ENCODE measurements at places on chromosomes 2 and 18.

DNA sequence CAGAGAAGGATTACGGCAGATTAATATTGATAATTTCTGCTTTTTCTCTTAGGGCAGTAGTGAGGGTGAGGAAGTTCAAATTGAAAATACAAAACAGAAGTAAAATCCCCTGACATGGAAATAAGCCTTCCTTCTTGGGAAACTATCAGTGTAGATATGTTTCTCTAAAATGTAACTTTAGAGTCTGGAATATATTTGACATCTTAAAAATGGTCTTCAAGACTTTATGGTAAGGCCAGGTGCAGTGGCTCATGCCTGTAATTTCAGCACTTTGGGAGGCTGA, 33.0 kb downstream of the INPP5D start:
- no peak for DNase-seq

DNA sequence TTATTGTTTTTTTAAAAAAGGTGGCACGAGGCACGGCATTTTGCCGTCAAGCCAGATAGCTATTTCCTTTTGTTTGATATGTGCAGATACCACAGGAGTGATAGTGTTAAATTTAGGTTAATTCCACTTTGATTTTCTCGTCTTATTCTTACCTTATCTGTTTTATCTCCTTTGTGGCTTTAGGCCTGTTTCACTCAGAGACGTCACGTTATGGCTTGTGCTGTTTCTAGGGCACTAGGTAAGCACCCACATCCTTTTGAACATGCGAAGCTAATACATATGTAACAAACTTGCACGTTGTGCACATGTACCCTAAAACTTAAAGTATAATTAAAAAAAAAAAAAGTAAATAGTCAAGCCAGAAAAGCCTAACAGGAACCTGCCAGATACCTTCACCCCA, 57.8 kb downstream of the C18orf63 start:
- DNase-seq = no peak

DNA sequence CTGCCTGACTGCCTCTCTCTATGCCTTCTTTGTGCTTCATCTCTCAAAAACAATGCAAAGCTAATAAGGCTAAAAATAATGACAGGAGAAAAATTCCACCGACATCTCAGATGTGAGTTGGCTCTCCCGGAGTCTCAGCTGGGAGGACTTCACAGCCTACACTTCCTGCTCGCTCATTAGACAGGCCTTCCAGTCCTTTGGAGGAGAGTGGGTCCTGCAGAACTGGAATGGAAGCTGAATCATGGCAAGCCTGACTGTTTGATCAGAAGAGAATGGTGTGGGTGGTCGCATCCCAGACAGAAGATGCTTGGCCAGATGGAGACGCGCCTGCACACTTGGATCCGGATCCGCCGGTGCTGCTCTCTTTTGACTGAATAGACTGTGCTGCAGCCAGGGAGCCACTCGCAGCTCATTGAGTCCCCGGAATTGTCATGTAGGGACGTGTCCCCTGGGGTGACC, 49.7 kb downstream of the TRIB2 start:
- no peak for DNase-seq

- peak; percentile 51 for DNase-seq
Observed at GRCh38 chr2:172462849-172463381, 35.5 kb downstream of the ITGA6 start.

GRCh38 chr2:17299891-17300540, 218.2 kb downstream of the RAD51AP2 start:
- no peak for DNase-seq

DNA sequence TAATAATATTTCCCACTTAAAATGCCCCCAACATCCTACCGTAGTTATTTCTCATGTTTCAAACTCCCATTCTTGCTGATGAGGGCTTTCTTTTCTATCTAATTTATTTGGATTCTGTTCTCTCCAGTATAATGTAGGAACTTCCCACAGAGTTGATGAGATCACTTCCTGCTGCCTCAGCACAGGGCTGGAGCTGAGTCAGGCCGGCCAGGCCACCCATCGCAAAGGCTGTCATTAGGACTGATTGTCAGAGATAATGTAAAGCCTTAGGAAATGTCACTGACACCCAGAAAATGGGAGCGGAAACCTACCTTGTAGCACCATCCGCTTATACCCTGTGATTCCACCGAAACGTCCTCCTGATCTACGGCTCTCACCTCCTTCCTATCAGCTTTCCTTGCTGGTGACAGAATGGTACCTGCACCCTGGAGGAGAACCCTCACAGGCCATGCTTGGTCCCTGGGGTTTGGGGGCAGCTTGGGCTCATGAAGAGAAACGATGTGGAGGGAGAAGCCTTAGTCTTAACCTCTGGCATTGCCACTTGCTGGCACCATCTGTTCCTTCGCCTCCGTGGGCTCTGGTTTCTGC, 672.8 kb upstream of the ID2 start:
- DNase-seq = no peak

GRCh38 chr2:239676716-239677452, 276.1 kb upstream of the HDAC4 start:
- no peak for DNase-seq

DNA sequence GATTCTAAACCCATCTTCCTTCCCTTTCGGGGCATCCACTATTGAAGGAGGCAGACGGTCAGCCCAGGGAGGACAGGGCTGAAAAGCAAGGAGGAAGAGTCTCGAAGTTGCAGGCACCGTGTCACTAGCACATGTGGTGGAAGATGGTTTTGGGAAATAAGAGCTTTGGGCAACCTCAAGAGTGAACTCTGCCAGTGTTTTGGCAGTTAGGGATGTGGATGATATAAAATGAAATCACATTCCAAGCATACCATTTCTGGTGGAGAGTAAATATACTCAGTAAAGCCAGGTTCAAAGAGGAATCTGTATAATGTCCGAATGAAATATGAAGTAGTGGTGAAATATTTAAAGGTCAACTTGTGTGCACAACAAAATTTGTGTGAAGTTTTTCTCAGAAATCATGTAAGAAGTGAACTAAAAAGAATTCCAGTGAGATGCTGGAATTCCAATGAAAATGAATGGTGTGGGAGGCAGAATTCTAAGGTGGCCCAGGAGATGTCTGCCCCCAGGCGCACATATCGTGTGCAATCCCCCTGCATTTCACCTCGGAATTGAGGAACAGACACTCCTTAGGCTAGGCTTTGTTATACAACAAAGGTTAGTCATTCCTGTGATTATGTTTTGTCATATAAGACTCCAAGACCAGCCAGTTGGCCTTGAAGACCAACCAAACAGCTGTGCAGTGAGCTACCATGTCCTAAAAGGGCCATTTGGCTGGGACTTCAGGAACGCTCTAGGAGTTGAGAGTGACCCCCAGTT, 147.1 kb downstream of the SH3BP4 start:
- no peak for DNase-seq

DNA sequence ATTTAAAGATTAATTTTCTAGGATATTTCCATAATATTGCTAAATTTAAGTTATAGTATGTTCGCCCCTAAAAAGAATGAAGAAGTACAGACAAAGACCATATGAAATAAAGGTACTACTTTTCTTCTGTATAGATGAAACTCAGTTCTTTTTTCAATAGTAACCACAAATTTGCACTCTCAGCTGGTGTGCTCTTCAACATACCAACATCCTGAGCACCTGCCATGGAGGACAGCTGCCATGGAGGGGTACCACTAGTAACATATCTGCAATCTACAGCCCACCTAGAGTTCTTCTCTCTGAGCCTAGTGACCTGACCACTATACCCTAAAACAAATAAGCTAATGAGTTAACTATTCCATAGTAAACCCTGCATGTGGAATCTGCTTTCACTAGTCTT, 36.8 kb upstream of the ERCC3 start:
- no peak for DNase-seq

DNA sequence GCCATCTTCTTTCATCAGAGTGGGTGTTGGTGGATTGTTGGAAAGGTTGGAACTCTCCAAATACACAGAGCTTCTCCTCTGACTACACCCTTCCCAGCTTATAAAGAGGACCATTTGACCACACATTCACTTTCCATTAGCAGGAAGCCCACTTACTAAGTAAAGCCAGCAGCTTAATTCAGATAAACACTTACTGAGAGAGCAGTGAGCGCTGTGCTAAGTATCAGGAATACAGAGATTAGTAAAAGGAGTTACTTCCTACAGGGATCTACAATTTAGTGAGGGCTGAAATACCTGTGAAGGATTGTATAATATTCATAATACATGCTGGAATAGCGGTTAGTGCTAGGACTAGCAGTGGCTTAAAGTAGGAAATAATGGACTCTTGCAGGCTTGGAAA, 343.0 kb downstream of the NYAP2 start:
- DNase-seq = no peak

GRCh38 chr2:235263205-235264120, 230.4 kb upstream of the AGAP1 start:
- no peak for DNase-seq

DNA sequence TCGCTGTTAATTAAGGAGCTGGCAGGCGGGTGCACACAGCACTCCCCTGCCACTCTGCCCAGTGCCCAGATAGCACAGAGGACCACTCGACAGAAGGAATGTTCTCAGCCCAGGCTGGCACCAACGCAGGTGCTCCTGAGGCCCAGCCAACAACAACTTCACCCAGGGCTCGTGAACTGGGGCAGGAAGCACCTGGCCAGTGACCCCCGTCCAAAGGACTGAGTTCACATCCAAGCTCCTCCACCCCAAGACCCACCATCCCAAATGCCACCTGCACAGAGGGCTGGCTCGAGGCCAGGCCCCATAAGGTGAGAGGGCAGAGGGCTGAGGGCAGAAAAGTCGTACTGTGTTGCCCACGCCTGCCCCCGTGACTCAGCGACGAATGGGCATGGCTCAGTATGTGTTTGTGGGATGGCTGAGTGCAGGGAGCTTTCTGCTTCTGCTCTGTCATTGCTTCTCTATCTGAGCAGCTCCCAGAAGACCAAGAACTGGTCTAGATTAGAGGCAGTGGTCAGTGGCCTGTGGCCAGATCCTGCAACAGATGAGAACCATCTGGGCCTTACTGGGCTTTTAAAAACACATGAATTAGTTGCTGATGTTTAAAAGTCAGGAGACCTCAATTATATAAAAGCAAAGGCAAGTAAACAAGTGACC, 68.4 kb downstream of the POLR1A start:
- DNase-seq = peak; percentile 66

DNA sequence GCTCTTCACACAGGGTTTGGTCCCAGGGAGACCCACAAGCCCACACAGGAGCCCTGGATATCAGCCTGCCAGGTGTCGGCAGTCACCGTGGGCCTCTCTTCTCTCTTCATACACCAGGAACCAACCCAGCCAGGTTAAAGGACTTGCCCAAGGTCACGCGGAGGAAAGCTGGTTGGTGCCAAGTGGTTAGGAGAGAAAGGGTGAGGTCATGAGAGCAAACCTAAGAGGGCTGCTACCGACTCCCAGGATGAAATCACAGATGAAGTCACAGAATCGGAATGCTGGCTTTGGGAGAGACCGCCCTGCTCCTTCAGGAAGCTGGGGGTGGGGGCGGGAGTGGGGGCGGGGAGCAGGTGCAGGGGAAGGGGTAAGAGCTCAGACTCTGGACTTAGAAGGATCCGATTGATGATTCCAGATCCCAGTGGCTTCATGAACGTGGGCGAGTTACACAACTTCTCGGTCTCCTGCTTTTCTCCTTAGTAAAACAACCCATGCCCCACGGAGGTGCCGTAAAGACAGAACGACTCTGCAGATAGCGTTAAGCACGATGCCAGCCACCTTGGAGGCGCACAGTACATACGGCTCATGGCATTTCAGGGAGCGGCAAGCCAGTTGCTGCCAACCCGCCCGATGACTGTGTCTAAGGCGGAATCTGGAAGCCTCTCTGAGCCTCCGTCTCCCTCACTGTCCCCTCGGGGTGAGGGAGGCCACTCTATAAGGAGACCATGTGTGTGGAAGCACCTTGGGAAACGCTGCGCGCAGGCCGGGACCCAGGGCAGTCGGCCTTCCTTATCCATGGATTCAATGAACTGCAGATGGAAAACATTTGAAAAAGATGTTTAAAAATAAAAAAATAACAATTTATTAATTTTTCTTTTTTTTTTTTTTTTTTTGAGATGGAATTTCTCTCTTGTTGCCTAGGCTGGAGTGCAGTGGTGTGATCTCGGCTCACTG, 23.0 kb upstream of the TAF1B start:
- no peak for DNase-seq

DNA sequence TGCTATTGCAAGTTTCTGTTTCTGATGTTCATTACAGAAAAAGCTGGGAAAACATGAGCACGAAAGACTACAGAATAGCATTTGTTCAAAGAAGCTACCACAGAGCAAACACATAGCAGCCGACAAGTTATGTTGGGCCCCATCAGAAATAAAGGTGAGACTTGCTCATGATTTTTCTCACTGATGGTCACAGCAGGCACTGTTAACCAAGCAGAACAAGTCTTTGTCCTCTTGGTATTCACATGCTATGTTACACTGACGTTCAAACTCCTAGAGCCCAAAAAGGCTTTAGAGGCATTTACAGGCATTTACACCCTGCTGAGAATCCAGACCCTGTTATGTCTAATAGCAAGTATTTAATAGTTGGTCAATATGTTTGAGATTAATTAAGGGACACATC, 235.0 kb upstream of the HNMT start:
- no peak for DNase-seq

DNA sequence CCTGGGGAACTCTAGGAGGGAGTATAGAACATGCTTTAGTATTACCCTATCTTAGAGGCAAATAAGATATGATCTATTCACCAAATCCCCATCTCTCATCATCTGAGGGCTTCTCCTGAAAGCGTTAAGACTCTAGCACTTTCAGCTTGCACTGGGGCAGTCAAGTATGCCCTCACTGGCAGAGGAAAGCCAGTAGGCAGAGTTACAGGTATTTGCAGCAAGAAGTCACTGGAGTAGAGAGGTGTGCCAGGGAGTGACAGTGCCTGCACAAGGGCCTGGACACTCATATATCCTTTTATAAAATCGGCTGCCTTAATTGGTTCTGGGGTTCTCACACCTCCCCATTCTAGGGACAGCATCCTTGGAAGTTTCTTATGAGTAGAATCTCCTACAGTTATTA, 31.9 kb upstream of the CCDC85A start:
- DNase-seq = no peak

GRCh38 chr18:78721981-78722380, 257.6 kb upstream of the SALL3 start:
- no peak for DNase-seq

DNA sequence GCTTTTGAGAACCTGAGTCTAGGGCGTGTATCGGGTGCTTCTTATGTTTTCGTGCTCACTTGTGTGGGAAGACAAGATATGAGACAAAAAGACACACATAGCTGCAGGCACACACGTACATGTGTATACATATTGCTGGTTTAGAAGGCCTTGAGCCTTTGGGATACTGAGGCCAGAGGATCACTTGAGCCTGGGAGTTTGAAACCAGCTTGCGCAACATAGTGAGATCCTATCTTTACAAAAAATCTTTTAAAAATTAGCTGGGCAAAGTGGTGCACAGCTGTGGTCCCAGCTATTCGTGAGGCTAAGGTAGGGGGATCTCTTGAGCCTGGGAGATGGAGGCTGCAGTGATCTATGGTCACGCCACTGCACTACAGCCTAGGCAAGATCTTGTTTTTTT, 18.8 kb upstream of the NEDD4L start:
- DNase-seq = no peak

GRCh38 chr2:22281033-22281432, 1103.9 kb upstream of the KLHL29 start:
- DNase-seq = no peak

DNA sequence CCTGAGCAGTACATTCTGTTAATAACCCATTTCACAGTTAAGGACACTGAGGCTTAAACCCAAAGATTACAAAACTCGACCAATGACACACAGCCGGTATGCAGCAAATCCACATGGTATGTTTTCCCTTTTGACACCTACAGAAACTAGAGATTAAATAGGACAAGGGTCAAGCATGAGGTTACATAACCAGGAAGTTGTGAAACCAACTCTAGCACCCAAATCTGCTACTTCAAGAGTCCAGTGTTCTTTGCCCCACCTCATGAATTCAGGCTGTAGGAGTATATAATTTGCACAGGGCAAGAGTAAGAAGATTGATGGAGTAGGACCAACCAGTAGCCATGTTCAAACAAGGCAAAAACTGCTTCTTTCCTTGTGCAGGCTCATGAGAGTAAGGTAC, 249.8 kb downstream of the BCL11A start:
- no peak for DNase-seq

All from NK-92 treated with Interleukin-12 subunit alpha and Interleukin-12 subunit beta, amount 100 ng/mL, for 24 hours (cell line).